ENCODE measurements at places on chromosomes 13 and 19.

DNA sequence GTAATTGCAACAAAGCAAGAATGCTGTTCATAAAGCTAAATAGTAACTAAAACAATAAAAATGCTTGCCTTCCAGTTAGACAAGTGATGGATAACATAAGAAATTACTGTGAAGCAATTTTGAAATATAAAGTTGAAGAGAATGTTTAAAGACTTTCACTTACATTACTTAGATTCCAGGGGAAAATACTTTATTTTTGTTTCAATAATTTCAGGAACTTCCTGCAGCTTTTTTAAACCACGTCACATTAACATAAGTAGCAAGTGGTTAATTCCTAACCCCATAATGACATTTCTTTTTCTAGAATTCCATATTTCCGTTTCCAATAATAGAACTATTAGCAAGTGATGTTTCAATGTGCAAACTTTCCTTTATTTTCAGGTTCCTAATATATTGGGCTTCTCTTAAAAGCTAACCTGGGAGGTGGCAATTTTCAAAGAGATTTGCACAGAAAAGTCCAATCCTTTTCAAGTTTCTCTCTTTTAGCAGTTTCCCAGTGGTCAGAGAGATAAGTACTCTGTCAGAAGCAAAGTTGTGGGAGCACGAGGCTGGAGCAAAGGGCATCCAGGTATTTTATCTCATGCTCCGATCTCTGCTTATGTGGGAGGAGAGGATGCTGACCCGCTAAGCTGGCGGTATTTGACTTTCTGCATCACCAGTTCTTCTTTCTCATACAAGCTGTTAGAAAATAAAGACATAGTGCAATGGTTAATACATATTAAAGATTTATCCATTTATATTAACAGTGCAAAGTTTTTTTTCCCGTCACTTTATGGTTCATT lies 1025.3 kb downstream of the EFNB2 start:
- no peak for DNase-seq

DNA sequence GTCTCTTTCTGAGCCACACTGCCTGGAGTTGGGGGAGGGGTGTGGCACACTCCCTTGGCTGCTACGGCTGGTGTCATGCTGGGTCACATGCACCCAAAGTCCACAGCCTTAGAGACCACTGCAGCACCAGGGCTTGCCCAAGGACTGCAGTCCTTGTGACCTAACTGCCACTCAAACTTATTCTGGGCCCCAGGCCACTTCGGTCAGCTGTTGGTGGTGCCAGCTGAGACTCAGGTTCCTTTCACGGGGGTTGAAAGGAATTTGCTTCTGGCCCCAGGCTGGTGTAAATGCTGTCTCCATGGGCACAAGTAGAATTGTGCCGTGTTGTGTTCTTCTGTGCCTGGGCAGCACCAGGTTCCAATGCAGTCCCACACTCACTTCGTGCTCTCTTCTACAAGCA lies 9.5 kb upstream of the VN1R1 start:
- no peak for DNase-seq

DNA sequence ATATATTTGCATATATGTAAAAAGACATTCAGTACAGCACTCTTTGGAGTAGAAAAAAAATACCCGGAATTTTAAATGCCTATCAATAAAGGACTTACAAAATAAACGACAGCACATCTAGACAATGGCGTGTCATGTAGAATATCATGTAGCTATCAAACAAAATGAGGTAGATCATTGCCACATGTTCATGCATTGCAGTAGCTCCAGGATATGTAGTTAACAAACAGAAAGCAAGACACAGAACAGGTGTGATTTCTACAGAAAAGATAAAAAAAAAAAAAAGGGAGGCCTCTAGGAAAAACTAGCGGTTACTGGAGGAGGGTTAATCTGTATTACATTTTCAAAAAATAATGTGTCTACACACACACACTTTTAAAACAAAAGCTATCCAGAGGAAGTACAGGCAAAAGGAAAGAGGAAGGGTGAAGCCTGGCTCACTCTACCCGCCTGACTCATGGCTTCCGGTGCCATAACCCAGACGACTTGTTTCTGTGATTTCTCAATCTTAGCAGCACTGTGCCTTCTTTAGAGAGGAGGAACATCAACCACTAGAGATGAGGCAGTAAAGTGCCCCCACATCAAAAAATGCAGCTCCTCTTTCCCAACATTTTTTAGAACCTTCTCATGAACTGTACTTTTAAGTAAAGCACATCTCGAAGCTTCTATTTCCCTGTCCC lies 6.9 kb downstream of the KCTD12 start:
- DNase-seq: no peak

DNA sequence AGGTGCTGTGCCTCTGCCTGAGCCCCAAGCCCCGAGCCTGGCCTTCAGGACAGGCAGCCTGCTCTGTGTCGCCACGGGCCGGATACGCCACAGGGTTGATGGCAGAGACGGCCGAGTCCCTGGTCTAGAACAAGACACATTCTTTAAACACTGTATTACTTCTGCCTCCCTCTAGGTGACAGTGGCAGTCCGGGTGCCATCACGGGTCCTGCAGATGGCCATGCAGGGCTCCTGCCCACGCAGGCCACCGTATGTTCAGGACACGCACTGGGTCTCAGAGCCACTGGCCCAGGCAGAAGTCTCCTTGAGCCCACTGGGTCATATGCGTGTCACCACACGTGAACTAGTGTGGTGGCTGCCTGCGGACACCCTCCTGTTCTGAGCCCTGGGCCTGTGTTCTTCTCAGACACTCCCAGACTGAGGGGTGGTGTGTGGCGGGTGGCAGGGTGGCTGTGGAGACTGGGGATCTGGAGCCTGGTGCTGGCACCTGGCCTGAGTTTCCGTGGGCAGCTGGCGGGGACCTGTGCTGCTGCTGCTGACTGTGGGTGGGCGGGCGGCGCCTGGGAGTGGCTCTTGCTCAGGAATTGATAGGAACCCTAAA lies 4.4 kb downstream of the PLEKHJ1 start:
- no peak for DNase-seq

DNA sequence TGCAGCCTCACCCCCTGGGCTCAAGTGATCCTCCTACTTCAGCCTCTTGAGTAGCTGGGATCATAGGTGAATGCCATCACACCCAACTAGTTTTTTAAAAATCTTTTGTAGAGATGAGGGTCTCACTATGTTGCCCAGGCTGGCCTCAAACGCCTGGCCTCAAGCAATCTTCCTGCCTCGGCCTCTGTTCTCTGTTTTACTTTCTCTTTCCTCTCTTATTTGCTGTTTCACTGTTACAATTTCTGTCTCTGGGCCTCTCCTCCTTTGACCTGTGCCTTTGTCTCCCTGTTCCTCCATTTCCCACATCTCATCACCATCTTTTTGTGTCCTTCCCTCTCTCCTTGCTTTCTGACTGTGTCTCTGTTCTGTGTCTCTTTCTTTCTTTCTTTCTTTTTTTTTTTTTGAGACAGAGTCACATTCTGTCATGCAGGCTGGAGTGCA lies 9.3 kb downstream of the SHKBP1 start:
- no peak for DNase-seq

GRCh38 chr13:49629196-49629938 lies 1.1 kb downstream of the ARL11 start:
- DNase-seq: no peak

DNA sequence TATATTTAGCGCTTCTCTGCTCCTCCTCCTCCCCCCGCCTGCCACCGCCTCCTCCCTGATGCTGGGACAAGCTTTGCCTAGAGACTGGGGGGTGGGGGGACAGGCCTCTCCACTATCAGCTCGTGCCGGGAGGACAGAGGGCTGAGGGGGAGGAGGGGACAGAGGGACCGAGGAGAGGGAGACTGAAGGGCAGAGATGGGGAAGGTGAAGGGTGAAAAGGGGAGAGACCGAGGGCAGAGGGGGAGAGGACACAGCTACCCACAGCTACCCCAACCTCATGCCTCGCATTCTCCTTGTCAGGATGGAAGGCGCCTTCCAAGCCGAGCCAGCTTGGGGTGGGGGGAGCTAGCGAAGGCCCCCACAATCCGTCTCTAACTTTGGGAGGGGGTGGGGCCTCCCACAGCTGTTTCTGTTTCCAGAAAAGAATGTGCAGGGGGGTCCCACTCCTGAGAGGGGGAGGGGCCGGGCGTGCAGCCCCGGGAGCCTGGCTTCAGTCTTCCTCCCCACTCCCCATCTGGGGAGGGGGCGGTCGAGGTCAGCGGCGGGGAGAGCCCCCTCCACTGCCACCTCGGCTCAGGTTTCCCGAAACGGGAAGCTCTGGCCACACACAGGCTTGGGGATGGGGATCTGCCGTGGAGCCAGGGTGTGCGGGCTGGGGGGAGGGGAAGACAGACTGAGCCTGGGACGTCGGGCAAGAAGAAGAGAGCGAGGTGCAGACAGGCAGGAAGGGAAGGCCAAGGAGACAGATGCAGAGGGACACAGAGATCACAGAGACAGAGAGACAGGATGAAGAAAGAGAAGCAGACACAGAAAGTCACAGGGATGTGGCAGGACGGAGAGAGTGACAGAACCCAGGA lies 1.6 kb downstream of the DACT3 start:
- no peak for DNase-seq

GRCh38 chr13:24630851-24631620 lies 49.2 kb upstream of the ATP12A start:
- DNase-seq: no peak
